ENCODE measurements at places on chromosomes 7 and 10. TPM values are rescaled to one million over a fixed set of nuclear protein-coding genes. Genes with fewer than 3 reads are reported as not detected.

GRCh38 chr10:125002423-125003145, 60.7 kb downstream of the ZRANB1 start:
- DNase-seq, result no peak

The SPDYE3 gene
- 7.6 TPM for polyA plus RNA-seq

The NEBL gene
- polyA plus RNA-seq, result 92.3 TPM

DNA sequence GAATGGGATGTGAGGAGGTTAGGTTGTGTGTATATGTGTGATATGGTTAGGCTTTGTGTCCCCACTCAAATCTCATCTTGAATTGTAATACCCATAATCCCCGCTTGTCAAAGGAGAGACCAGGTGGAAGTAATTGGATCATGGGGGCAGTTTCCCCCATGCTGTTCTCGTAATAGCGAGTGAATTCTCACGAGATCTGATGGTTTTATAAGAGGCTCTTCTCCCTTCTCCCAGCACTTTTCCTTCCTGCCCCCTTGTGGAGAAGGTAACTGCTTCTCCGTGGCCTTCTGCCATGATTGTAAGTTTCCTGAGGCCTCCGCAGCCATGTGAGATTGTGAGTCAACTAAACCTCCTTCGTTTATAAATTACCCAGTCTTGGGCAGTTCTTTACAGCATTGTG, 47.3 kb downstream of the NPVF start:
- DNase-seq, result no peak

DNA sequence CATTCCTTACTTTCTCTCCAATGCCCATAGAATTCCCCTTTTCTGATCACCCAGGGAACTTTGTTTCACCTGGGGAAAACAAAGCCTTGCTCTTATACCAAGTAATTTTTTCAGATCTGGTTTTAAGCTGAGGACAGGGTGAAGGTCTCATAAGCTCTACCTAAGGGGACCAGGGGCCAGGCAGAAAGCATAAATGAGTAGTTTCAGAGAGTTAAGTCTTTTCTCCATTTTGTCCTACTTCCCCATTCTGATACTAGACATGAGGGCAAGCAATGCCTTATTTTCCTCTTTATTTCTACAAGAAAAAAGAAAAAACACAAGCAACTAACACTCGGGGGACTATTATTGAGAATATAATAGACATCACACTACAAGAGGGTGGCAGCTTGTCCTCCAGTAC, 2.9 kb downstream of the AKR1D1 start:
- no peak for DNase-seq
